Activated CD8-positive, alpha-beta T cell treated with anti-CD3 and anti-CD28 coated beads, Interleukin-2, amount 10 ng/mL, durations not matched to agents 7 days and 5 days (primary cell): ENCODE measurements at places on chromosomes 5 and 9.

DNA sequence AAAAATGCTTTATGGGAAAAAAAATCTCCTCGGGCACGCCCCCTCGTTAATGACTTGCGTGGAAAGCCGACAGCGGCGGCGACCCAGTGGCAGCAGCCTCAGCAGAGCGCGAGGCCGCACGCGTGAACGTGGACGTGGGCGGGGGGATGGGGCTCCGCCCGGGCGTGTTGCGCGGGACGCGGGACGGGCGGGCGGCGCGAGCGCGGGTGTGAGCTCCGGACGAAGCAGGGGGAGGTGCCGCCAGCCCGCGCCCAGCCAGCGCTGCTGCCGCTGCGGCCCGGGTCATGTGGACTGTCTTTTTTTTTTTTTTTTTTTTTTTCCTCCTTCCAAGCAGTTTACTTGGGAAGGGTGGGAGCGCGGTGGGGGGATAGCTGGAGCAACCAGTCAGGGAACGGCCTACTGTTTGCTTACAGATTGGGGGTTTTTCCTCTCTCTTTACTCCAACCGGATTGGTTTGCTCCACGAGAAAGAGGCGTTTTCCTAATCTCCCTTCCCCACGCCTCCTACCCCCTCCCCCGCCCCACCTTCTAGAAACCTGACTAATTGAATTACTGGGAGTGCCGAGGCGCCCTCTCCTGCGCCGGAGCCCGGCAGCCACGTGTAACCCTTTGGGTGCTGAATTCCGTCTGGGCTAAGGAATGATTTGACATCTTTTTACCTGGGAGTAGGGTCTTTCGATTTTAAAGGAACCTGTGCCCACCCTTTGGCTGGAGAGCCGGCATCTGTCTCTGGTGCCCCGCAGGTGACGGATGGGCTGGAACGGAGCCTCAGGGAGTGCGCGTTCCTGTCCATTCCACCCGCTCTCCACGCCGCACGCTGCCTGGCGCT, 1.7 kb upstream of the EFNA5 start:
- DNase-seq = peak; percentile 25

DNA sequence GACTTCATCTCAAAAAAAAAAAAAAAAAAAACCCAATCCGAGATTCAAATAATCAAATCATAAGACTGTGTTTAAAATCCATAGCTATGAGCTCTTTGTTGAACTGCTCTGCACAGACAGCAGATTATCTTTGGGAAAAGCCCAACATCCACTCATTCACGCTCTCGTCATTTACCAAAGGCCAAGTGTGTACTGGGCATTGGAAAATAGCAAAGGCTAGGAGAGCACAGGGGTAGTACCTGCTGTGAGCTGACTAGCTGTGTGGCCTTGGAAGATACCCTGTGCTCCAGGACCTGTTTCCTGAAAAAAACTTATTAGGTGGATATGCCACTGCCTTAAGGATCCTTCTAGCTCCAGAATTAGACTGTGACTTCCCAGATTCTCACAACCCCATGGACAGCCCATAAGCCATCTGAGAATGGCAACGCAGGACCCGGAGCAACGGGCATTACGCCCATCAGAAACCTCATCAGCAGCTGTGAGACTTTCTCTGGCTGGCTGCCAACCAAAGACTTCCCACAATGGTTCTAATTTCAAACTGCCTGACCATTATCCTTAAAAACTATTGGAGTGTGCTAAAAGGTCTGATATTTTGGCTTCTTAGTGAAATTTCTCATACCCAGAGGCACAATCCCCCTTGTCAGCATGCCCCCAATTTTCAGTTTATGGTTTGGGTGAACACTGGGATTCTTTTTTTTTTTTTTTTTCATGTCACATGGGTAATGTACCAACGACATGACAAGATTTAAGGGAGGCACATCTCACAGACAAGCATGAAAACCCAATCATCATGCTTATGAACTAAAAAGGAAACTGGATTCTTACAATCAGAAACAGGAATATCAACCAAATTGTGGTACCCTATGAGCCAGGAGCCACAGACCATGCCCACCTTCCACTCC, 16.8 kb downstream of the SERINC5 start:
- no peak for DNase-seq

DNA sequence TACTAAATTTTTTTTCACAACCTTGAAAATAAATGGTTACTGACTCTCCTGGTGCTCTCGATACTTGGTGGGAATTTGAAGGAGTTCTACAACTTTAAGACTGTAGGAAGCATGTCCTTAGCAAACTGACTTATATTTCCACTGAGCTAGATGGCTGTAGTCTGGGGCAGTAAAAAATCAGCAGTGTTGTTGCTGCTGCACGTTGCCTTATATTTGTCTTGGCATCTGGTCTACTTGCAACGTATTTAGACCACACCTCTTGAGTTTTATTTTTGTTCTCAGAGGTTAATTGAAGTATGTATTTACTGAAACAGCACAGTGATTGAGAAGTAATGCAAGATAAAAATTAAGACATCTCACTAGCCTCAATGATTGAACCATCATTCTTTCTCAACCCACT, 76.3 kb downstream of the ERMP1 start:
- DNase-seq = no peak

DNA sequence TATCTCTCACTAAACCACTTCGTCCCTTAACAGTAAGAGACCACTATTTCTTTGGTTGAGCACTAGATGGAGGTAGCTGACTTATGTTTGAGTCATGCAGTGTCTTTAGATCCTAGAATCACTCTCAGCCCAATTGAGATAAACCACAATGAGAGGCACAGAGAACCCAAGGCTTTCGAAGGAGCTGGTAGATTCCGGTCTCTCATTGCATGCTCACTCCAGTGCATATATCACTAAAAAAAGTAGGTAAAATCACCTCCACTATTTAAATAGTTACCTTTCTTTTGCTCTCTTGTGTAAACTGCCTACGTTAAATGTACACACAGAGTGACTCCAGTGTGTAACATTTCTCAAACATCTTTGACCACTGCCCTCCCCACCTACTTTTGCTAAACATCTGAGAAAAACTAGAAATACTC, 27.6 kb downstream of the ACTL7A start:
- no peak for DNase-seq

- DNase-seq = no peak
Observed at GRCh38 chr9:37511016-37512010, 25.6 kb downstream of the POLR1E start.

DNA sequence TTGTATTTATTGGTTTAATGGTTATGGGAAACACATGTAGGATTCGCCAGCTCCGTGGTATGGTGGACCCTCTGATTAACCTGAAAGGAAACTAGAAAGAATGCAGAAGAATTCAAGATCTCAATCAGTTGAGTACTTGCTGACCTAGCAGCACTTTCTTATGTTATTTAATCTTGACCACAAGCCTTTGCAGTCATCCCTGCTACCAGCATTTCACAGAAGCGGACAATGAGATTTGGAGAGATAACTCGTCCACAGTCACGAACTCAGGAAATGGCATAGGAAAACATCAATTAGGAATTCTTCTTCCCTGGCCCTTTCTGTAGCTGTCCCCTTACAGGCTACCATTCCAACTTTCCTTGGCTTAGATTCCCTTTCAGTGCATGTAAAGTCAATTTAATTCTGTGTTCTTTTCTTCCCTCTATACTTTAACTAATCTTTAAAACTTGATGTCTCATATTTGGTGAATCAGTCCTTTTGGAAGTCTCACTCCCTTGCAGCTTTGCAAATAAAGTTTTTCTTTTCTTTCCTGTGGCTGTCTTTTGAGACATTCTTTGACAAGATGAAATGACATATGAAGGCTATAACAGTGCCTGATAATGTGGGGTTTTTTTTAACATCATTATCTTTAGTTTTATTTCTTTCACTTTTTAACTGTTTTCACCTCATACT, 1.3 kb upstream of the SLC44A1 start:
- DNase-seq = no peak

- DNase-seq = no peak
Observed at GRCh38 chr9:133276923-133277322, 1.9 kb upstream of the ABO start.

- no peak for DNase-seq
Observed at GRCh38 chr5:142110046-142110531, 1.5 kb downstream of the NDFIP1 start.

DNA sequence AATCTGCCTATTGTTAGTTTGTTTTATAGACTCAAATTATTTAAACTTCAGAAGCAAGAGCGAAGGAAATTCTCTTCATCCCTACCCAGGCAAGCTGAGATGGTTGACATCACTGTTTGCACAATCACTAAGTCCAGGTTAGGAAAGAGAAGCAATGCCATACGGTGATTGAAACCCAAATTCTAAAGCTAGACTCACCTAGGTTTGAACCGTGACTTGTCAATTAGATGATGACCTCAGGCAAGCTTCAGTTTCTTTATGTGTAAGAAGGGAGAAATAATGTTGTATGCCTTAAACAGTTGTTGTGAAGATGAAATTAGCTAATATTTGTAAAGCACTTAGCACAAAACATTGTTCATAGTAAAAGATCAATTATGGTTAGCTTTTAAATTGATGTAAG, 96.5 kb upstream of the ANKRD55 start:
- DNase-seq = no peak

DNA sequence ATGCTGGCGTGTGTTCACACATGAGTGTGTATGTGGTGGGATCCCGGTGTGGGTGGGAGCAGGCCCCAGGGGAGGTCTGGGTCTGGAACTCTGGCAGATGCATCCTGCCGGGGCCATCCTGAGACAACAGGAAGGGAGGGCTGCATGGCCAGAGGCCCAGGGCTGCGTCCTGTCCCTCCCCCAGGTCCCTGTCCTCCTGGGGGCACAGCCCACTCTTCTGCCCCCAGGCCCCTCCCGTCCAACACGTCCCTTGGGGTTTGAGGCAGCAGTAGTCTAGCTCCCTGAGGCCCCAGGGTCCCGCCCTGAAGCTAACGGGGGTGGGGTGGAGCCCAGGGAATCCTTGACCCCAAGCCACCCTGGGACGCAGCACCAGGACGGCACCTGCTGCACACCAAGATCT, 16.6 kb downstream of the FLT4 start:
- DNase-seq = no peak

- DNase-seq = no peak
Observed at GRCh38 chr5:82809420-82810143, 267.6 kb downstream of the TMEM167A start.

- peak; percentile 39 for DNase-seq
Observed at GRCh38 chr9:127118597-127119319, 3.7 kb downstream of the ANGPTL2 start.

- peak; percentile 78 for DNase-seq
Observed at GRCh38 chr5:543755-544674, 19.8 kb upstream of the SLC9A3 start.

- DNase-seq = no peak
Observed at GRCh38 chr5:136014049-136015002, 14.5 kb upstream of the TGFBI start.

DNA sequence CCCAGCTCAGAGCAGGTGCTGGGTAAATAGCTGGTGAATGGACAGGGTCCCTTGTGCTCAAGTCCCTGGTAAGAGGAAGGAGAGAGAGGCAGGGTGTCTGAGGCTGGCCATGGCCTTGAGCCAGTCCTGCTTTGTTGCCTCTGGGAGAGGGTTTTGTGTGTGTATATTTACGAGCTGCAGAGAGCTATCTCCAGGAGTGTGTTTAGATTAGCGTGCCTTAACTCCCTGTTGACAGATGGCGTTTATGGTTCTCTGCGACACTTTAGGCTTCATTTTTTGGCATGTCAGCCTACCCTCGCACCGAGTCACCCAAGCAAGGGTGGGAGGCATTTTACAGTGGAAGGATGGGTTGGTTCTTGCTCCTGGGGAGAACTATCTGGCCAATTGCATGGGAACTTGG, 22.2 kb downstream of the HMCN2 start:
- no peak for DNase-seq

GRCh38 chr5:167608390-167609272, 682.8 kb upstream of the WWC1 start:
- no peak for DNase-seq

DNA sequence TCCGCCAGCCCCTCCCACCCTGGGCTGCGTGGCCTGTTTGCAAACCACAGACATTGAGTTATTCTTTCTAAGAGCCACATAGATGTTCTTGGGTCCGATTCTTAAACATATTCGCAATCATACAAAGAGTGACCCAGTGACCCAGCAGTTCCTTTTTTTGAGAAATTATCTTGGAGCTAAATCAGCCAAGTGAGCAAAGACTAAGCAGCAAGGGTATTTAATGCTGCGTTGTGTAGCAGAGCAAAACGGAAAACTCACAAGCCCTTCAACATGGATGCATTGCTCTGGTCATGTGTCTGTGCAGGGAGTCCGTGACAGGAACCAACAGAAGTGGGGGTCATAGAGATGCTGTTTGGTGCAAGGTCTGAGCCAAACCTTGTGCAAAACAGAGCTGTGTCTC, 95.6 kb downstream of the OLFM1 start:
- no peak for DNase-seq
